LNCaP clone FGC (cell line): ENCODE measurements at places on chromosomes 7 and 10.

- no peak for DNase-seq
Measured at GRCh38 chr7:140611641-140612040, 29.0 kb downstream of the DENND2A start.

GRCh38 chr10:80512031-80512526 lies 25.6 kb upstream of the SH2D4B start:
- no peak for DNase-seq

DNA sequence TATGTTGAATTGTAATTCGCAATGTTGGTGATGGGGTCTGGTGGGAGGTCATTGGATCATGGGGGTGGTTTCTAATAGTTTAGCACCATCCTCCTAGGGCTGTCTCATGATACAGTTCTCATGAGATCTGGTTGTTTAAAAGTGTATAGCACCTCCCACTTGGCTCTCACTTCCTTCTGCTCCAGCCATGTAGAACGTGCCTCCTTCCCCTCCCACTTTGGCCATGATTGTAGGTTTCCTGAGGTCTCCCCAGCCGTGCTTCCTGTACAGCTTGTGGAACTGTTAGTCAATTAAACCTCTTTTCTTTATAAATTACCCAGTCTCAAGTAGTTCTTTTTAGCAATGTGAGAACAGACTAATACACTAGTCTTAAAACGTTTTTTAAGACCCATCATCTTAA lies 15.6 kb upstream of the HECW1 start:
- no peak for DNase-seq

DNA sequence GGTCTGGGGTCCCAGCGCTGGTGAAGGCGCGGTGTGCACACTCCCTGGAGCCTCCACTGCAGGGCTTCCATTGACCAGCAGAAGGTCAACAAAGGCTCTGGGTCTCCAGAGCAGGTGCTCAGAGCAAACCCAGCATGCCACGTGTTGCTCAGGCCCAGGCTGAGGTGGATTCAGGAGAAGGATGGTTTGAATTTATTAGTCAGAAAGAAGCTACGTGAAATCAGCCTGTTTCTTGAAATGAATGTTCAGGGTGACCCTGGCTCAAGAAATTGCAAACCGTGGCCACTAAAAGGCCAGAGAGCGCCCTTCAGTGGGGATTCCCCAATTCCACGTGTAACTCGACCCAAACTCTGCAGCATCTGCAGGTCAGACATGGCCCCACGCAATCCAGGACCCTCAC lies 82.7 kb upstream of the PFKP start:
- no peak for DNase-seq

GRCh38 chr10:106830006-106830405 lies 334.5 kb downstream of the SORCS1 start:
- DNase-seq: no peak

- DNase-seq: no peak
Measured at GRCh38 chr7:70416347-70416985, 715.5 kb upstream of the GALNT17 start.

DNA sequence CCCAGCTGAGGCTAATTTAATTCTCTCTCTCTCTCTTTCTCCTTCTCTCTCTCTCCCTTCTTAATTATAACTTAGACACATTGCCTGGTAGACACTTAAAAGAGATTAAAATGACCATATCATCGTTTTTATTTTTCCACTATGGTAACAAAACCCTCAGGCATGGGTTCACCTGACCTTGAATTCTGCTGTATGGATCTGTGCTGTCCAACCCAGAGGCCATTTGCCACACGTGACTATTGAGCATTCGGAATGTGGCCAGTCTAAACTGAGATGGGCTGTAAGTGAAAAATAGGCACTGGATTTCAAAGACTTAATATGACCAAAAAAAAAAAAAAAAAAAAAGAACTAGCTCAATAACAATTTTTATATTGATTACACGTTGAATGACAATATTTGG lies 93.6 kb downstream of the NHLRC2 start:
- no peak for DNase-seq

- DNase-seq: no peak
Measured at GRCh38 chr7:108367946-108368345, 88.3 kb downstream of the NRCAM start.

- DNase-seq: peak; percentile 62
Measured at GRCh38 chr10:60171436-60172013, 218.2 kb downstream of the ANK3 start.

DNA sequence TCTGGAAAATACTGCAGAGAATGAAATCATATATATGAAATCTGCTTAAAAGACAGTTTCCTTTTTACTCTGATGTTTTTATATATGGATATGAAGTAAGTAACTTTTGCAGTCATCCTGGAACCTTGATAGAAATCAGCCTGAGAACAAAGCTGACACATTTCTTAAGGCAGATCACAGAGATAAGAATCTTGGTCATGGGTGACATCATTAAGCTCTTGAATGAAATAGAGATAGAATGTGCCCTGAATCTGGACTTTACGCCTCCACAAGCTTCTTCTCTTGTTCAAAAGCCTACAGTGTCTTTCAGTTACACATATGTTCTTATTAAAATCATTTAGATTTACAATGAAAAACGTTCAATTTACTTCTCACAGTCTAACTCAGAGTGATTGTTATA lies 319.1 kb upstream of the CNTNAP2 start:
- no peak for DNase-seq

DNA sequence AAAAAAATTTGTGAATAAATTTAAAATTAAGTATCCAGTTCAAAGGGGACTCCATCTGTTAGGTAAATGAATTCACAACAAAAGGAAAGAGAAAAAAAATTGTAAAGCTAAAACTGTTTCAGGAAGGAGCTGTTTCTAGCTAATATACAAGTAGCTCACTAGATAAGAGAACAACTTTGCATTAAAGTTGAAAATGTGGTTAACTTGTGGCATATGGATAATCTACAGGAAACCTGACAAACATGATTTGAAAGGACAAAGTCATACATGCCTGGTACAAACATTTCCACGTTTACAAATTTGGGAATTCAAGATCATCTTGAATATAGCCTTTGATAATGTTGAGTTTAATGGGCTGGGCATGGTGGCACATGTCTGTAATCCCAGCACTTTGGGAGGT lies 8.9 kb downstream of the NT5C3A start:
- no peak for DNase-seq

GRCh38 chr7:142443216-142444010 lies 185.6 kb upstream of the PRSS58 start:
- DNase-seq: no peak

DNA sequence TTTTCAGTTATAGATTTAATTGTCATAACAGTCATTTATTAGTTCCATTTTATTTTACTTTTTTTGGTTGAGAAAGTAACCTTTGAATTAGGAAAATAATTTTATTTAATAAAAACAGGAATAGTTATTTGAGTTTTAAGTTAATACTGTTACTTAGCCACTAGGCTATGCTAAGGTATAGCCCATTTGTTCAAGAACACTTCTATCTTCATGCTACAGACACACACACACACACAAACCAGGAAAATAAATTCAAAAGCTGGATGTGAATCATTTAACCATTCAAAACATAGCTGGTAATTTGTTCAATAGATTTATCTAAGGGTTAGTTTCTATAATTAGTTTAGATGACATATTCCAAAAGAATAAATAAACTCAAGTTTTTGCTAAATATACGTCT lies 148.4 kb downstream of the RNF133 start:
- peak; percentile 18 for DNase-seq
